ENCODE measurements at places on chromosomes 2 and 18. TPM values are rescaled to one million over a fixed set of nuclear protein-coding genes. Genes with fewer than 3 reads are reported as not detected.

PARD3B gene
- 13.0 TPM for total RNA-seq

HOXD9 gene
- total RNA-seq, result not detected

TCF23 gene
- 0.15 TPM for total RNA-seq

AP1S3 gene
- 0.84 TPM for total RNA-seq

TMEM163 gene
- 4.9 TPM for total RNA-seq

LRRTM1 gene
- total RNA-seq, result 0.97 TPM

PTPN4 gene
- total RNA-seq, result 42.5 TPM

RFX8 gene
- total RNA-seq, result 1.1 TPM

UCN gene
- 1.2 TPM for total RNA-seq

EVX2 gene
- not detected for total RNA-seq

RAPH1 gene
- total RNA-seq, result 32.2 TPM

DNA sequence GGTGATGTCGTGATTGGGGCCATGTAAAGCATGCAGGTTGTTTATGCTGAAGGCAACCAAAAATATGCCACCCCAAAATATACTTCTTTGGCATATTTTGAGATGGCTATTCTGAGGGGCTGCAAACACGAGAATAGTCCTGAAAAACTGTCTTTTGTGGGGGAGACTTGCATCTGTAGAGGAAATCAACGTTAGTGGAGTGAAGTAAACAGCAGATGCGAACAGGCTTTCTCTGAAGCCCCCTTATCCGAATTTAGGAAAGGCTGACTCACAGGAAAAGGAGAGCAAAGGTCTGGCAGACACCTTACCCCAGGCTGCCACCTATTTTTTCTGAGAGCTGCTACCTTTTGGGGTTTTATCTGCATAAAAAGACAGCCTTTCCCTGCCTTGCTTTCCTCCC, 44.6 kb upstream of the MSH6 start:
- no peak for DNase-seq

DNA sequence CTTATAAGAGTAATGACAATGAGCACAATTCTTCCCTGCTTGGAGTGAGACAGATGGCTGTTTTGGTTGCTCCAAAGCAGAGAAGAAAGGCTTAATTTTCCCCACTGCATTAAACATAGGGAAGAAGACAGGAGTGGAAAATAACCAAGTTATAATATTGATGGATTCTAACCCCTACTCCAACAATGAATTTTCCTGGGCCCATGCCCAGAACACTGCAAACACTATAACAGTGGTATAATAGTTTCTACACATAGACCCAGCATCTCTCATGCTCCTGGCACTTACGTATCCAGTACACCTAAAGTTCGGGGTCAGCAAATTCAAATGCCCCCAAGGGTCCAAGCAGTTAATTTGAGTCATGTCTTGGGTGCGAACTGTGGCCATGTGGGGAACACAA, 613.4 kb downstream of the PLCL1 start:
- DNase-seq, result no peak

DNA sequence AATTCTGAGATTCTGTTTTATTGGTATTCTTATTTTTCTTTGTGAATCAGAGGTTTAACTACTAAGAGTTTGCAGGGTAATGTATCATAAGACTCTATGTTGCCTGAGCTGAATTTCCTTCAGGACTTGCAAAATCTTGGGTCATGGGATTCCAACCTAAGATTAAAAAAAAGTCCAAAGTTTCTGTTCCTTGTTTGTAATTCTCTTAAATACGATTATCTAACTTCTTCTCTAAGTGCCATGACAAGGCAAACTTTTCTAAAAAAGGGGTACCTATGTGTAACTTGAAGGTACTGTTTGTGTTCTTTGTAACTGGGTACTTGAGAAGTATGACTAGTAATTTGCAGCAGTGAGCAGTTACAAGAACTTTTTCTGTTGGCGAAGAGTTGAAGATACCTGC, 181.3 kb upstream of the ZEB2 start:
- no peak for DNase-seq

DNA sequence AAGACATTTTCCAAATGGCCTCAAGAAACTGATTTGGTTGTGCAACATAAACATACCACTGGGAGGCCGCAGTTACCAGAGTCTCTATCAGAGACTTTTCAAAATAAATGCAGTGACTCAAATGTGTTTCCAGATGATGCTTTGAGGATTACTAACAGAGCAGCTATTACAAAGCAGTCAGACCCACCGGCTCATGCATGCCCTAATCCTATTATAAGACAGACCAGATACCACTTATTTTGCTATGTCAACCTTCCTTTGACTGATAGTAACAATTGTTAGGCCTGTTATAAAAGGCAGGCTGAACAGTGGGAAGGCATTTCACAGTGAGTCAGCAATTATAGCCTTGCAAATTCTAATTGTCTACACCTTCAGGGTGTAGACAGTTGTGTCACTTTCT, 217.7 kb downstream of the LRRTM1 start:
- no peak for DNase-seq

DNA sequence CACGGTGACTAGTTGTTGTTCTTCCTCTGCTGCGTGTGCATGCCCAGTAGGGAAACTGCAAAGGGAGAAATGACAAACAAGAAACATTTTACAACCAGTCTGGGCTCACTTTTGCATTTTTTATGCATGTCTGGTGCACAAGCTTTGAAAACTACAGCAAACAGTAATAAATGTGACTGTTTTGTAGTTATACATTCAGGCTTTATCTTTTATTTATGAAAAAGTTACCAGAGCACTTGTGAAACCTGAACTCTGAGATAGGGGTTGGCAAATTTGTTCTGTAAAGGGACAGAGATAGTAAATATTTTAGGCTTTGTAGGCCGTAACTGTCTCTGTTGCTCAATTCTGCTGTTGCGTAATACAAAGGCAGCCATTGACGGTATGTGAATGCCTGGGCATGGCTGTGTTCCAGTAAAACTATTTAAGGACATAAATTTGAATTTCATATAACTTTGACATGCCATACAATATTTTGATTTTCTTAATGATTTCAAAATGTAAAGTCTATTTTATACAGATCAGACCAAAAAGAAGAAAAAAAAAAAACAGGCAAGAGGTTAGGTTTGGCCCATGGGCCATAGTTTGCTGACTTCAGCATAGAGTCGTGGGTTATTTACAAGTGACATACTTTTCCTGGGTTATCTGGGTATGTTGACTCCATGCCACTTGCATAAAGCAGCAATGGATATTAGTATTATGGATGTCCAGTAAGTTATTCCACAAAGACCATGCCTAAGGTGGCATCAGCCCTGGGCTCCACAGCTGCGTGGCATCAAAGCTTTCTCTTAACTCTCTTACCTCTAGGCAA, 53.6 kb upstream of the EML6 start:
- no peak for DNase-seq

- DNase-seq, result no peak
These were observed 113.5 kb downstream of the FEZ2 start for GRCh38 chr2:36484454-36484853.

- no peak for DNase-seq
These were observed 39.1 kb upstream of the LGALSL start for GRCh38 chr2:64414736-64415435.

DNA sequence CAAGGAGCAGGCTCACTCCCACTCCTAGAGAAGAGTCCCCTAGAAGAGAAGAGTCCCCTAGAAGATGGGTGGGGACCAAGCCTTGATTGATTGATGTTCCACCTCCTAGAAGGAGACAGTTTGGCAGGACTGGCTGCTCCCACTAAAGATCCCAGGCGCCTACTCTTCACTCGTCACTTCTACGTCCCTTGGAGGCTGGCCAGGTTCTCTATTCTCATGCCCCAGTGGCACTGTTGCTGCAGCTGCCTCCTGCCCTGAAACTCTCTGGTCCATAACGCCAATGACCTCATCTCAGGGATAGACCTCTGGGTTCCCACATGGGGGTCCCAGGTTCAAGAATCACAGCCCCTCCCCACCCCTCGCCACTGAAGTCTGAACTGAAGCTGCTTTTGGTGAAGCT, 2.5 kb upstream of the SP140L start:
- peak; percentile 67 for DNase-seq

DNA sequence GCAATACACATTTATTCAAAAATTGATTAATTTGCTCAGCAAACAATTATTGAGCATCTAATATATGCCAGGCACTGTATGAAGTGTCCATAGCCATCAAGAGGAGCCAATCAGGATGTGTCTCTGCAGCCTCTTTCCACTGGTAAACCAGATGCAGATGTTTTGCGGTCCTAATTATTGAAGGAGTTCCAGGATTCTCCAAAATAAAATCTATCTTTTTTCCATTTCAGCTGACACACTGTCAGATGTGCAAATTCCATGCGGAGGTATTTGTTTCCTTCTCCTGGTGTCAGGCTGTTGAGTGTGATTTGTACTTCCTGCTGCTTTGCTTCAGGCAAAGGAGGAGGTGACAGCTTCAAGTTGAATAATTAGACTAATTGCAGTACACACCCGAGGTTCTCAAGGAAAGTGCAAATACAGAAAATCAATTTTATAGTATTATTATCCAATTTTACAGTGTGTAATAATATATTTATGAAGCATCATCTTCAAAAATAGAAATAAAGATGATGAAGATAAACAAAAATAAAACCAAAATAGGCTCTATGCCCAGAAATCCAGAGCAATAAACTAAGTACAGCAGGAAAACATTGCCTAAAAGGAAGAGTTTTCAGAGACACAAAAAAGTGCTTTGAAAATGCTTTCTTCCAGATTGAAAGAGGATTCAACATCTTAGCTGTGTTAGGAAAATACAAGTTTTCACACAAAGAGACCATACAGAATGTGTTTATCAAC, 1352.9 kb upstream of the CHAC2 start:
- DNase-seq, result no peak

GRCh38 chr2:37581433-37581832, 90.0 kb downstream of the CDC42EP3 start:
- no peak for DNase-seq

DNA sequence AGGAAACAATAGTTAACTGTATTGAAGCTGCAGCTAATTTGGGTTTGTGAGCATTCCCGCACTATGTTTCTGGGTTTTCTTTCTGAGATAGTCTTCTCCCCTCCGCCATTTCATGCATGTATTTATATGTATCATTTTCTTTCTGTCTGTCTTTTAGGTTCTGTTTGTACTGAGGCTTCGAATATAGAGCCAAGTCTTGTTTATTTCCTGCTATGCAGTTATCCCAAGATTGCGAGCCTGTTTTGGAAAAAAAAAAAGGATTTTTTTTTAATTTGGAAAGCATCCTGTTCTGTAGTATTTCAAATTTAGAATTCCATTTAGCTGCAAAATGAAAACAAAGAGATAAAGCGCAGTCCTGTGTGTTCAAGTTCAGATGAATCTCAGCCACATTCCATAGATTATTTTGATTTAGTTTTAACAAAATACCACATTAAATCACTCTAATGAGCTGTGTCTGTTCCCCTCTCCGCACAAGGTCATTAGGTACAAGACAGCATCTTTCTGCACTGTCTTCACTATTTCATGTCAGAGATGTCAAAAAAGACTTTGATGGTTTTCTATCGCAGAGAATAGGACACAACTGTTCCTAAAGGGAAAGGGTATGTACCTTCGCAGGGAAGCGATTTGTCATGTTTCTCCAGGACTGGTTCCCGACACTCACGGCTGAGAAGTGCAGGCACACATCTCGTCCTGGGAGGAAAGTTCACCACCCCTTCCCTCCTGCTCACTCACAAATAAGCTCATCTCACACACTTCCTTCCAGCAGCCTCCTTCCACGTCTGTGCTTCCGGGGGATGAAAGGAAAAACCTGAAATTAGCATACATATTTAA, 443.4 kb downstream of the ZNF516 start:
- no peak for DNase-seq

DNA sequence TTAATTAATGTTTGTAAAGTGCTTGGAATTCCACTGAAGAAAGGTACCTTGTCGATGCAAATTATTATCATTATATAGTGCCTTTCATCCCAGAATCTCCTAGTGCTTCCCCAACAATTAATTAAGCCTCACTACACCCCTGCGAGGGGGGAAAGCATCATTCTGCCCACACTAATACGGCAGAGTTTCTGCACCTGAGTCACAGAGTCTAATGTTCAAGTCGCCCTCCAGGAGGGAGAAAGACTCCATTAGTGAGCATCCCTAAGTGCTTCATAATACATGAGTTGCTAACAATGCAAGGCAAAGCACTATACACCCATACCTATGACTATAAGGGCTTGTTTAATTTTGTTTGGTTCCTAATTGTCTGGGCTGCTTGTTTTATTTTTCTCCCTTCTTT, 25.4 kb upstream of the NRP2 start:
- no peak for DNase-seq

DNA sequence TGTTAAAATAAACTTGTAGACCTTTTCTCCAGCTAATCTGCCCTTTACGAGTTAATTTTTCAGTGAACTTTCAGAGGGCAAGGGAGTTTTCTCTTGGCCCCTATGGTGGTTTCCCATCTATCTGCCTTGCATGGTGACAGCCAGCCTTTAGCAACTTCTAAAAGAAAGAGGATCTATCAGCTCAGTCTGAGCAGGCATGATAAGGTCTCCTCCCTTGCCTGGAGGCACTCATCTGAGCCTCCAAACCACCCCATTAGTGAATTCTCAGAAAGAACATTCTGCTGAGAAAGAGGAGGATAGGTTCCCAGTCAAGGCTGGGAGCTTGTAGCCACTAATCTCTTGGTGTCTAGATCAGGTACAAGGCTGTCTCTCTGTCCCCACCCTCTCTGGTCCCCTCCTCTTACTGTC, 10.7 kb upstream of the GYPC start:
- DNase-seq, result no peak

- DNase-seq, result no peak
These were observed 405.1 kb upstream of the CWC22 start for GRCh38 chr2:180412219-180412618.

GRCh38 chr2:168624028-168624427, 168.0 kb downstream of the CERS6 start:
- DNase-seq, result no peak

GRCh38 chr2:106886916-106887758, 1.2 kb upstream of the ST6GAL2 start:
- peak; percentile 23 for DNase-seq

- no peak for DNase-seq
These were observed 134.3 kb upstream of the TACR1 start for GRCh38 chr2:75333646-75334045.

GRCh38 chr2:71186973-71187372, 39.9 kb downstream of the PAIP2B start:
- no peak for DNase-seq

- DNase-seq, result no peak
These were observed 121.8 kb downstream of the MEMO1 start for GRCh38 chr2:31889044-31889443.

DNA sequence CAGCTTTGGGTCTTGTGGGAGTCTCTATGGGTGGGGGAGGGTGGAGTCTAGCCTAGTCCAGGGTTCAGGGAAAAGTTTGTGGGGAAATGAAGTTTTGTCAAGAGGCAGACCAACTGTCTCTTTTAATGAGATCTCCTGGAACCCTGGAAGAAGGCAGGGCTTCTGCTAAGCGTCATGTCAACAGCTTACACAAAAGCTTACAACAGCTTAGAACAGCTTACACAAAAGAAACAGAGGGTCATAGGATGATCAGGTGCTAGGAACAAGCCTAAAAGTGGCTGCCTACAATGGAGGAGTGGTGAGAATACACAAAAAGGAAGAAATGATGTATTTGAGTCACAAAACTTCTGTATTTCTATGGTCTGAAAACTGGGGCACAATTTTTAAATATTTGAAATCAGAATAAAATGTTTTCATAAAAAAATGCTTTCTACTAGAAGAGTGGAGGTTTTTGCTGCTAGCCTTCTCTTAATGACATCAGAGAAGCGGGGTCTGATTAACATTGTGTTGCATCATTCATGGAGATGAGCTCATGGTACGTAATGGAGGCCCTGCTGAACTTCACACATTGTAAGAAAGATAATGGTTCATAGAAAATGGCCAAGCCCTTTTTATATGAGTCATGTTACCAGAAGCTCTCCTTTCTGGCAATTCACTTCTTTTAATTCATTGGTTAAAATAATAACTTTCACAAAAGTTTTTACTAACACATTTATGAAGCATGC, 351.0 kb downstream of the PIK3C3 start:
- no peak for DNase-seq

GRCh38 chr2:164000176-164000575, 264.4 kb upstream of the FIGN start:
- DNase-seq, result no peak

Data from right cardiac atrium (tissue), 5 donors.